ENCODE measurements at places on chromosomes 2 and 18.

DNA sequence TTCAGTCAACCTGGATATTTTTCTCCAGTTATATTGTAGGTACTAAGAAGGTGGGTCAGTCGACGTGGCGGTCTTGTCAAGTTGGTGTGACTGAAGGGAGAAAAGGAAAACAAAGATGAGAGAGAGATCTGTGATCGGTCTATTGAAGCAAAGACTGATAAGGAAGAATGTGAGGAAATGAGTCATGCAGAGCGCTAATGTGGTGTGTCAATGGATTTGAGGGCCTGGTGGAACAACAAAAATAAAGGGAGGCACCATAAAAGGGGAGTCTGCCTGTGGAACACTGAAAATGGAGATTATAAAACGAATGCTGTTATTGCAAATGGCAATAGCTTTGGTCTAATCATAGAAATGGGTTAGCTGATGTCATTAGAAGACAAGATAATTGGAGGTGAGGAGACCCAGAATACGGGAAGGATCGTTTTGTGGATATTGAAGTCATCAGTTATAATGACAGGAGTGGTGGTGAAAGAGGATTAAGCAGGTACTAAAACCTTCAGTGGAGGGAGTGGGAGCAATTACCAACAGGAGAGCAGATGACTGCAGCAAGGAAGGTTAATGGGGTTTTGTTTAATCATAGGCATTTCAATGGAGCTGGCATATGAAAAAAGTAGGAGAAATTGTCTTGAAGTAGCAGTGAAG is 599.1 kb upstream of the FSHR start:
- DNase-seq, result no peak

DNA sequence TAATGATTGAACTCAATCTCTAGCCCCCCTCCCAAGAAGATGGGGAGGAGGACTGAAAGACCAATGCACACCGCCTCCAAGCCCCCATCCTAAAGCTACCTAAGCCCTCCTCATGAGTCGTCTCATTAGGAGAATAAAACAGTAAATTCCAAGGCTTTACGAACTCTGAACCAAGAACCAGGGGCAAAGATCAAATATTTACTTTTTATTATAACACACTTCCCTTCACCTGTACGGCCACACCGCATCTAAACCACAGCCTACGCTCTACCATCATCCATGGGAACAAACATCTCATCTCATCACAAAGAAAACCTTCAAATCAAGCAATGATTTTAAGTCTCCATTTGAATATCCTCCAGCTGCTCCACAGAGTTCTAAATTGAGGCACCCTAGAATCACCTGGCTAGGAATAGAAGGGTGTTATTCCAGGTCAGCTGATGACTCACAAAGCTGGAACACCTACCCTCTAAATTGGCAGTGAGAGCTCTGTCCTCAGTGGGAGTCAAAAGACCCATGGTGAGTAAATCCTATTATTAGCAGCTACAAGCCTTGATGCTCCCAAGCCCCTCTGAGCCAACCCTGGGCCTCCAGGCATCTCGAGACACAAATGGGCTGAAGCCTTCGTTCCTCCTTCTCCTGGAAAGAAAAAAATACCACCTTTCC is 45.6 kb upstream of the BZW1 start:
- no peak for DNase-seq

DNA sequence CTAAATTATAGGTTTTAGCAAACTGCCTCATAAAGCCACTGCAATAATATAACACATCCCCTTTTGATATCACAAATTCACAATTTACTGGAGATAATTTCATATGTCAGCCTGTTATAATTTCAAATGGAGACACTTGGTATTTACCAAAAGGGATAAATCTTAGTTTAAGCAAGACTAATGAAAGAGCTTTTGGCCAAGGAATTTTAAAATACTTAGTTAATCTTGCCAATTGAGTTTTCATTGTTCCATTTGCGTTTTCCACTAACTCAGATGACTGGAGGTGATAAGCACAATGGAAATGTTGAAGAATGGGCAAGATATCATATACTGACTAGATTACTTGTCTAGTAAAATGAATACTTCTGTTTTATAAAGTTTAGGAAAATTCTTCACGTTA is 379.3 kb upstream of the SYT4 start:
- DNase-seq, result no peak

GRCh38 chr2:33207151-33207740 is 260.5 kb downstream of the LTBP1 start:
- DNase-seq, result no peak

DNA sequence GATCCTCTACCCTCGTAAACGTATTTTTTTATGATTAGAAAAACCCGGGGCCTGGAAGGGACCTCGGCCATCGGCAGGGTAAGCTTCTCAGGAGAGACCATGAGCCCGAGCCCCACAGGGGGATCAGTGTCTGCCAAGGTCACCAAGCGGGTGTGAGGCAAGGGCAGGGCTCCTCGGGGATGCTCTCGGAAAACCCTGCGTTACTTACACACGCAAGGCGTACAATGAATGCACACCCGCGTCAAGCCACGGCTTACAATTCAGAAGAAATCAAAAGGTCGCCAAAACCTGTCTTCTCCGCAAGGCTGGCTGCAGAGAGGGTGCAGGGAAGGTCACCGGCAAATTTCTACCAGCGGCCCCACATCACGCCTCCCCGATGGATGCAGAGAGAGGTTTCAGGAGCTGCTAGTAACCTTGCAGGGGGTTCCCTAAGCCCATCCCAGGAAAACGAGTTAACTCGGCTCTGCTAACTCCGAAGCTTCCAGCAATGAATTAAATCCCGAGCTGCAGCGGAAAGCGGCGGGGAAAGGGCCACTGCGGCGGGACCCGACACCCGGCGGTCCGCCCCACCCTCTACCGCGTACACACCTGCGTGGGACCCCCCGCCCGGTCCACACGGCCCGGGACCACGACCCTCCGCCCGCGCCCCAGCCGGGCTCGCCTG is 638 bp downstream of the ST3GAL5 start:
- peak; percentile 44 for DNase-seq

- DNase-seq, result no peak
Observed at GRCh38 chr2:60885683-60886082, 4.3 kb downstream of the REL start.

DNA sequence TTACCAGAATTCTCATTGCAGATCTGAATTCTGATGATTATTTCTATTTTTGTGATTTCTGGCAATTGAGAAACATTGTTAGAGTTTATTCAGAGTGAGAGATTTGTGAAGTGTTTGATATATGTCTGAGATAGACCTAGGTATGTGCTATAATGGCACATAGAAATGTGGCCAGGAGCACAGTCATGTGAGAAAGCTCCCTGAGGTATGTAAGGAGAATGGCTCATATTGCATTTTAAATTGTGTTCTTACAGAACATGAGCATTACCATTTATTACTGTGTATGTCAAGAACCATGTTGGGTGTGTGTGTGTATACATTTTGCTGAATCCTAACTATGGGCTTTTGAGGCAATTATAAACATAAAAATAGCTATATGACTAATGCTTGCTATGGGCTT is 101.2 kb downstream of the RAPGEF4 start:
- no peak for DNase-seq

GRCh38 chr2:47201224-47201623 is 46.1 kb upstream of the STPG4 start:
- DNase-seq, result no peak

DNA sequence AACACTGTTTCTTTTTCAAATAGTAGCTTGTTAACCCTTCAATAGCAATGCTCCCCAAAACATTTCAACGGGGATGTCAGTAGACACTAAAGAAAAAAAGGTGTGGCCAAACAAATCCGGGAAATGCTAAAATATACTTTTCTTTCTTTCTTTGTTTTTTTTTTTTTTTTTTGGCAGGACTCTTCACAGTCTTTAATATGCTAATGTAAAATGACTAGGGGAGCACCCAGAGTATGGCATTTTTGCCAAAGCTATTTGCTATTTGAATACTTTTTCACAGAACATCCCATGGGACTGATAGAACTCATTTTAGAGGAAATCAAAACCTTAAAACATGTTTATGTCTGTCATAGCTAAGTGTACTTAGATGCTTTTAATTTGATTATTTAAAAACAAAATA is 32.1 kb downstream of the ATF2 start:
- no peak for DNase-seq

DNA sequence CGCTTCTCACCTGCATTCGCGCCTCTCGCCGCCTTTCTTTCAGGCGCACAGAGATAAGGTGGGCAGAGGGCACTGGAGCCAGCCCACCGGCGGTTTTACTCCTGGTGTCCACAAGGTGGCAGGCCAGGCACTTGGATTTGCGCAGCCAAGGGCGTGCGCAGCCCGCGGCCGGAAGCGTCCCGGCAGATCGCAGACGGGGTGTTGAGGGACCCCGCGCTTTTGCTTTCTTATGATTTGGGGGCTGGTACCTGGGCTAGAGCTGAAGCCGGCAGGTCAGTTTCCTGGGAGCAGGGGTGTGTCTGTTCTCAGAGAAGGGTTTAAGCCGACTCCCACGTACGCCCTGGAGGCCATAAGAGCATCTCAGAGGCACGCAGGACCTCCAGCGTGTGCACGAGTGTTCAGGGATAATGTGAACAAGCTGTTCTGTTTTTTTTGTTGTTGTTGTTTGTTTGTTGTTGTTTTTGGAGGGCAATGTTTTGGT is 305.6 kb upstream of the CXCR4 start:
- DNase-seq, result peak; percentile 23

DNA sequence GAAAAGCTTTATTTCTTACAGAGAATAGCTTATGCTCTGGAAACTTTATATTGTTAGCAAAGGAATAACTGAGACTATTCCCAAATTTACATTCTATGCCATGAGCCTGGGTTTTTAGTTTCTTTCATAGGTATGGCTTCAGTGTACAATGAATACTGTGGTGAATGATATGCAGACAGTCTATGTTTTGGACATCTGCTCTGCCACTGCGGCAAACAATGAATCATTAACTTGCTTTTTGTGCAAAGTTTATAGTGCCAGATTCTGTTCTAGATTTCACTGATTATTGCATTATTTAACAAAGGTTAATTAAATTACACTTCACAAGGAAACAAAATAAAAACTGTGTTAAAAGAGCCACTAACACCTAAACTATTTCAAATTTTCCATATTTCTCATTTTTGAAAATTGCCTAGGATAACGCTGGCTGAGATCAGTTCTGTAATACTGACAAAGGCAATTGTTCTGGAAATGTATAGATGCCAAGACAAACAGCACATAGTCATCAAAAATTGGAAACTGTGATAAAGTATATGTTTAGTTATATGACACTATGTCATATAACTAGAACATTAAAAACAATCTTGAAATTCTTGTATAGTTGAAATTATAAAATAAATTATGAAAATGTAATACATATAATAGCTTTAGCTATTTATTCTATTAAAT is 74.7 kb downstream of the ITSN2 start:
- DNase-seq, result no peak

DNA sequence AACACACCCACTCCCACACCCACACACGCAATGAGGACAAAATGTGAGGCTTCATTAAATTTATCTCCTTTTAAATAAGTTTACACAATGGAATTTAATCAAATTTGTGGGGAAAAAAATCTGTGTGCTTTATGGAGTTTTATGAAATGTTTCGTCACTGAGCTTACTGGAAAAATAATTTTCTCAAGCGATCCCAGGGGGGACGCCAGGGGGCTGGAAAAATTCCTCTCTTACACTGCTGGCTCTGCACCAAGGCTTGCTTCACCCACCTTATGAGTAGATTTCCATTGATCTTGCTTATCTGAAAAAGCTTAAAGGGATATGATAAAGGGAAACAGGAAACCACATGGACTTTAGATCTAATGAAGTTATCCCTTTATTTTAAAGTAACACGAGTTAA is 95.5 kb downstream of the CABYR start:
- DNase-seq, result no peak

DNA sequence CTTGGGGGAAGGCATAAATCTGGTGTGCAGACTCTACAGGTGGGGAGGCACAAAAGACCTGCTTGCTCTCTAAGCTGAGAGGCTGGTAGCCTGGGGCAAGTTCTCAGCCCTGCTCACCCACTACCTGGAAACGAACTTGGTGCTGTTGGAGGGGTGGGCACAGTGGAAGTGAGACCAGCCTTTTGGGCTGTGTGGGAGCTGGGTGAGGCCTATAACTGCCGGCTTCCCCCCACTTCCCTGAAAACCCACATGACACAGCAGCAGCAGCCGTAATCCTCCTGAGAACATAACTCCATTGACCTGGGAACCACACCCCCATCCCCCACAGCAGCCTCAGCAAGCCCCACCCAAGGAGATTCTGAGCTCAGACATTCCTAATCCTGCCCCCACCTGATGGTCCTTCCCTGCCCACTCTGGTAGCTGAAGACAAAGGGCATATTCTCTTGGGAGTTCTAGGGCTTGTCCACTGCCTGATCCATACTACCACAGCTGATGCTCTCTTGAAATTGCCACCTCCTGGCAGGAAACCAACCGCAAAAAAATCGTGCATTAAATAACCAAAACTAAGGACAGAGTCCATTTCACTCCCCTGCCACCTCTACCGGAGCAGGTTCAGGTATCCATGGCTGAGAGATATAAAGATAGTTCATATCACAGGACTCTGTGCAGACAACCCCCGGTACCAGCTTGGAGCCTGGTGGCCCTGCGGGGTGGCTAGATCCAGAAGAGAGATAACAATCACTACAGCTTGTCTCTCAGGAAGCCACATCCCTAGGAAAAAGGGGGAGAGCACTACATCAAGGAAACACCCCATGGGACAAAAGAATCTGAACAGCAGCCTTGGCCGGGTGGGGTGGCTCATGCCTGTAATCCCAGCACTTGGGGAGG is 178.1 kb downstream of the NDUFA10 start:
- no peak for DNase-seq

GRCh38 chr2:26687328-26687727 is 5.2 kb upstream of the KCNK3 start:
- DNase-seq, result no peak

- no peak for DNase-seq
Observed at GRCh38 chr2:153871231-153872221, at the start of gene GALNT13. Gene GALNT13 (plus strand): TSS chr2:153871922.

- DNase-seq, result peak; percentile 20
Observed at GRCh38 chr18:4453874-4454536, 1.1 kb downstream of the DLGAP1 start.

DNA sequence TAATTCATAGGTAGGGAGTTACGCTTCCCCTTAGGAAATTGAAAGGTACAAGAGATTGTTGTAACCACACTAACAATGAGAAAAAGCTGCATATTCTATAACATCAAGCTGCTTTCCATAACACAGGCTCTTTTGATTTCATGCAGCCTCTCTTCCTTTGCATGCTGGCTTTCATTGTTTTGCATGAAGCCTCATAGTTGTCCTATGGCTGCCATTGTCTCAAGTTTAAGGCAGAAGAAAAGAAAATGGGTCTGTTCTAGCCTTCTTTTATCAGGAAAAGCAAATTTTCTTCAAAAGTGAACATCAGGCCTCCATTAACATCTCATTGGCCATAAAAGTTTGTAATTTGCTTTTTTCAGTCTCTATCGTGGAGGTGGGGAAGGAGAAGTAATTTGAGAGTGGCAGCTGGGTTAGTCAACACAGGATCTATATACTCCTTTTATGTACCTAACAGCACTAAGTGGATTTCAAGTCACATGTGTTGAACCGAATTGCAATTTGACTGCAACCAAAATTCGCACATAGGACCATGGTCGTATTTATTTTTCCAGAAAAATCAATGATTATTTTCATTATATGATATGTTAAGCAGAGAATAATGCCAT is 248.5 kb upstream of the RND3 start:
- no peak for DNase-seq

GRCh38 chr2:231383416-231384108 is 11.9 kb upstream of the B3GNT7 start:
- DNase-seq, result no peak

- DNase-seq, result no peak
Observed at GRCh38 chr18:66138642-66139041, 387.8 kb downstream of the CDH7 start.

- no peak for DNase-seq
Observed at GRCh38 chr2:29817801-29818680, 103.3 kb downstream of the ALK start.

GRCh38 chr18:63975628-63976027 is 5.7 kb downstream of the SERPINB8 start:
- DNase-seq, result no peak

Data from ovary (tissue), 10 donors.